Activated CD4-positive, alpha-beta T cell treated with anti-CD3 and anti-CD28 coated beads, Interleukin-2, amount 50 U/mL, for 16 hours (primary cell): ENCODE measurements at places on chromosomes 5 and 9.

DNA sequence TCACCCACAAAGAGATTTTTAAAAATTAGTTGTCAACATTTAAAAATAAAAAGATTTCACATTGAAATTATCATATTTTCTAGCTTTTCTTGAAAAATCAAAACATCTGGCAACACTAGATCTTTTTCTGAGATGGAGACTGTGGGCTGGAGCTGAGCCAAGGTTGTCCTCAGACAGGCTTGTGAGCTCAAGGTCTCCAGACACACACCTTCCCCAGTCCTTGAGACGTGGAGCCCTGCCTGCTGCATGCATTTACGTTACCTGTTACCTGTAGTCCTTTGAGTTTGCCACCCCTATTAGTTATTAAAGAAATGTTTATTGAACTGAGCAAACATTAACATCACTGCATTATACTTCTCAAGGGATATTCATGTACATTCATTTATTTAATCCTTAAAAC is 87.5 kb upstream of the TLE1 start:
- DNase-seq, result no peak

- no peak for DNase-seq
Measured at GRCh38 chr9:108180541-108180940, 675.2 kb downstream of the ACTL7B start.

DNA sequence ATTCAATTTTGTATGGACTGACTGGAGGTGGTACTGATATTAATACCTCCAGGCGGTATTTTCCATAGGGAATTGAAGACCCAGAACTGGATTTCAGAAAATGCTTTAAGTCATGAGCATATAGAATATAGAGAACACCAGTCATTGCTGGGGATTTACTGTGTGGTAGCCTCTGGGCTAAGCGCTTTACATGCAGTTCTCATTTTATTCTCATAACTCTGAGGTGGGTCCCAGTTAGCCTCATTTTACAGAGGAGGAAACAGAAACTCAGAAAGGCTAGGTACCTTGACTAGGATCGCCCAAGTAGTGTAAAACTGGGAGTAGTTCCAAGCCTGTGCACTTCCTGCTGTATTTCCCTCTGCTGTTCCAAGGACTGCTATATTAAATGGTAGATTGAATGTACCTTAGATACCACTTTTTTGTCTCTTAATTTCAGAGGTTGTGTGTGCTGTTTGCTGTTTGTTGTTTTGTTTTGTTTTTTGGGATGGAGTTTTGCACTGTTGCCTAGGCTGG is 13.8 kb downstream of the SLC44A1 start:
- no peak for DNase-seq

DNA sequence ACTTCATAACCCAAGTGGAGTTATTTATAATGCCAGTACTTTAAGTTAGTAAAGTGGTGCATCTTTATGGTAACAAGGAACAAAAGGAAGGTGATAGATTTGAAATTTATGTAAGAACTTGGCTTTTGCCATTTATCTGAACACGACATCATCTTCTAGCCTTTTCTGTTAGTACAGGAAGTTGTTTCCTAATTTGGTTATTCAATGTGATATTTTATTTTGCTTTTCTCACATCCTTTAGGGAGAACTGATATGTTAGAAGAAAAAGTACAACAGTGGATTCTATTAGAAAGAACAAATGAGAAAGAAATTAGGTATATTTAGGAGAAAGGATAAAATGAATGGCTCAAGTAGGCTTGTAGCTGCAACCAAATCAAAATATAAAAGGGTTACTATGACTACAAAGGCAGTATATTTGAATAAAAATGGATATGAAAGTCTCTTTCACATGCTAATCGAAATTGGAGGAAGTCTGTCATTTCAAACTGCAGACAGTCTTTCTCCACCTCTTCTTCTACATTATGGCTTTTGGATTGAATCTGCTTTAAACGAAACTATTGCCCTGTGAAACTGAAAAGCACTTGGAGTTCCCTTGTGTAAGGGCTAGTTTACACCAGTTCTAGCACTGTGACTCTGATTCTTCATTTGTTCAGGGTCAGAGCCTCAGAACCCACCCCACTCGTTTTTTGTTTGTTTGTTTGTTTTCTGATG is 18.5 kb upstream of the SLC24A2 start:
- no peak for DNase-seq

DNA sequence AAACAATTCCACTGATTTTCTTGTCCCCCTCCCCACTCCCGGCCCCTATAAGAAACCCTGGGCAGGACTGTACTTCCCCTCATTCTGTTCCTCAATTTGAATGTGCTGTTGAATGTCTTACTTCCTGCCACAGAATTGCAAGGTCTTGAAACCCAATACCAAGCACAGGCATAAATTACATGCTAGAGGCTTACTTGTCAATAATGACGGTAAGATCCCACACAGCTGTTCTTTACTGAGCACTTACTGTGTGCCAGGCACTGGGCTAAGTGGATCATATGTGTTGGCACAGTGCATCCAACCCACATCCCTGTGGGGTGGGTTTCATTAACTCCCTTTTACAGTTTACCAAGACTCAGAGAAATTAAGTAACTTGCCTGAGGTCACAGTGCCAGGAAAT is 63.4 kb downstream of the MVB12B start:
- no peak for DNase-seq

GRCh38 chr5:167451076-167451475 is 840.4 kb upstream of the WWC1 start:
- DNase-seq, result no peak

DNA sequence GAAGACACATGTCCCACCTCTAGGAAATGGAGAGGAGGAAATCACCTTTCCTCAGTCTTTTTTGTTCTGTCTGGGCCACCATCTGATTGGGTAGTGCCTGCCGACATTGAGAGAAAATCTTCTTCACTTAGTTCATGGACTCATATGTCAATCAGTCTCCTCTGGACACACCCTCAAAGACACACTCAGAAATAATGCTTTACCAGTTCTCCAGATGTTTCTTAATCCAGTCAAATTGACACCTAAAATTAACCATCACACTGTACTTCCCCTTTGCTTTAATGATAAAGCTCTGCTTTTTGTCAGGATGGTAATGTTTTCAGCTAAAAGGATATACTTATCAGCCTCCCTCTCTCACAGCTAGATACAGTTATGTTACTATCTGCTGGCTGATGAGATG is 267.3 kb downstream of the CD180 start:
- DNase-seq, result no peak

GRCh38 chr9:114465906-114466900 is 39.1 kb downstream of the WHRN start:
- DNase-seq, result no peak

DNA sequence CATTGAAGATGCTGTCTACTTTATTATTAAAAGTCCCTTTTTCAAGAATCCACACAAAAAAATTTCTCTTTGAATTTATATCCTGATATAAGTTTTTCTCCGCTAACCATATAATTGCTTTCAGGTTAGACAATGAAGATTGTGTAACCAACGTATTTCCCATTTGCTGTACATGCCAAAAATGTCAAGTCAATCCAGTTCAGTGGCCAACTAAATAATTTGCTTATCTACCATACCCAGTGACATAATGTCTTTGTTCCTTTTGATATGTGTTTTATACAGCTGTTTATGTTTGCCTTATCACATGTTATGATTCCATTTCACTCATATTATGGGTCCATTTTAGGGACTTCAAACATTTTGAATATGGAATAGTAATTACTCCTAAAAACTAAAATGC is 349.9 kb downstream of the EFNA5 start:
- DNase-seq, result no peak

DNA sequence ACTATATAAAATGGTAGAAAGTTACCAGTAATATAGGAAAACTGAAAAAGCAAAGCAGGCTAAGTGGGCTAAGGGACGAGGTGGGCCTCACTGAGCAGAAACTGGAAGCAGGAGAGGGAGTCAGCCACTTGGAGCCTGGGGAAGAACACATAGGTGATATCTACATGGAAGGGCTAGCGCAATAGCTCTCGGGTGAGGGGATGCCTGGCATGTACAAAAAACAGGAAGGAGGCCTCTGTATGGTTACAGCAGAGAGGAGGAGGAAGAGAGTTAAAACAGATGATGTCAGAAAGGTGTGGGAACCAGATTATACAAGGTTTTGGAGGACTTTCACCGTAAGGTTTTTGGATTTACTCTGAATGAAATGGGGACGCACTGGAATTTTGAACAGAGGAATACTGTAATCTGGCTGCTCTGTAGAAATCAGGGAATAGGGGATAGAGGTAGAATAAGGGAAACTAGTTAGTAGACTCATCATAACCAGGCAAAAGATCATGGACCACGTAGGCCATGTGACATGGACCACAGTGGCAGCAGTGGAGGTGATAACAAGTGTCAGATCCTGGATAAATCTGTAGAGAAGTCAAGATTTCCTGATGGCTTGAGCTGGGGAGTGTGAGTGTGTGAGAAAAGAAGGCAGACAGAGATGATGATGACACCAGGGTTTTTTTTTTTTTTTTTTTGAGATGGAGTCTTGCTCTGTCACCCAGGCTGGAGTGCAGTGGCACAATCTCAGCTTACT is 52.5 kb downstream of the FNBP1 start:
- DNase-seq, result no peak

DNA sequence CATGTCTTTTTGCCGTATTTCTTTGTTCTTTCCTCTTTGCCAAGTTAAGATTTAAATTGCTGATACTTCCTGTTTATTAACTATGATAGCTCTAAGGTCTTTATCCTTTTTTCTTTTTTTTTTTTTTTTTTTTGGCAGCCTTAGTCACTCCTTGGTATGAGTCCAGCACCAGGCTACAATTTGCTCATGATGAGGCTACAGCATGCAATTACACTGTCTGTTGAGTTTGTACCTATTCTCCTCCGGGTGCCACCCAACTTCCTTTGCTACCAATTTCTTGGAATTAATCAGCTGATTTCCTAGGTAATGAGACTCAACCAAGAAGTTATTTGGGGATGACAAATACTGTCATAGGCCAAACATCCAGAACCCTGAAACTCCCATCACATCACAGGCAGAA is 25.5 kb downstream of the ACTL7B start:
- DNase-seq, result no peak

- no peak for DNase-seq
Measured at GRCh38 chr5:176490301-176490700, 42.1 kb downstream of the FAF2 start.

DNA sequence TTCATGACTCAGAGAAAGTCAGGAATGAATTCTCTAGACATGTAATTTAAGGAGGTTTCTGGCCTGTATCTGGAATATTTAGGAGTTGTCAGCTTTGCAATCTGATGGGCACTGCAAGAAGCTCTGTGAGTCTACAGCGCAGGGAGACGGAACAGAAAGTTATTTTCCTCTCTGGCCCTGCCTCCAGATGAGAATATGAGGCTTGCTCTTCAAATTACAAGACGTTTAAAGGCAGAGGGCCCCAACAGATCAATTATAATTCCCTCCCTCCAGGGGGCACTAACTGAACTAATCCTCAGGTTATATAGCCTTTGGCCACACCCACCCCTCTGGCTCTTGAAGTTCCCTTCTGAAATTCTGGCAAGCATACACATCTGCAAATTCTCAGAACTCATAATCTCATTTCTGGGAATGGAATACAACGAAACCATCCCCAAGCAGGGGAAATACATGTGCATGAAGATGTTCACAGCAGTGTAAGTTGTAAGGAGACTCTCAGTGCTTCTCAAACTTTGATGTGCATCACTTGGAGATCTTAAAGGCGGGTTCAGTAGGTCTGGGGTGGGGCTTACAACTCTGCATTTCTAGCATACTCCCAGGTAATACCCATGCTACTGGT is 307.6 kb downstream of the CWC27 start:
- peak; percentile 80 for DNase-seq

DNA sequence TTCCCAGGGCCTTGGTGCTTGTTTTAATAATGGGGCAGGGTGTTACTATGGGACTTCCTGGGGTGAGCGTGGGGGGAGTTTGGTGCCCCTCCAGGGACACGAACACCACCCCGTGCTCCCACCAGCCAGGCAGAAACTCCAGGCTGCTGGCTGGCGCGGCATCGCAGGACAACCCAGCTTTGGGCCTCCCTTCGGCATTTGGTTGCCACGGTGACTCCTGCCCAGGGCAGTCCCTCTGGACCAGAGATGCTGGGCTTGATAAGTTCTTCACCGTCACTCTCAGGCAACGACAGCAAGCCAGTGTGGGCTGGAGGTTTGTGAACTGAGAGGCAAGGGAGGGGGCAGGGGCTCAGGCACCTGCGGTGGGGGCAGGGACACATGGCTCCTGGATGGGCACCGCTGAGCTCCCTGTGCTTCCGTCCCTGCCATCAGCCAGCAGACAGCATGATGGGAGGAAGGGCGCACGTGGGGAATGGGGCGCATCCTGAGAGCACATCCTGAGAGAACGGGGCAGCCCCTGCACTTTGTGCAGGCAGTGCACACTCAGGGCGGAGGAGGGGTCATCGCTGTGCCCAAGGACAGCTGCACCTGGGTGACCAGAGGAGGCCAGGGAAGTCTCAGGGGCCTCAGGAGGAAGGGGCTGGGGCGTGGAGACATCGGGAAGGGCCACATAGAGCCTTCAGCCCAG is 116.4 kb downstream of the RXRA start:
- no peak for DNase-seq

DNA sequence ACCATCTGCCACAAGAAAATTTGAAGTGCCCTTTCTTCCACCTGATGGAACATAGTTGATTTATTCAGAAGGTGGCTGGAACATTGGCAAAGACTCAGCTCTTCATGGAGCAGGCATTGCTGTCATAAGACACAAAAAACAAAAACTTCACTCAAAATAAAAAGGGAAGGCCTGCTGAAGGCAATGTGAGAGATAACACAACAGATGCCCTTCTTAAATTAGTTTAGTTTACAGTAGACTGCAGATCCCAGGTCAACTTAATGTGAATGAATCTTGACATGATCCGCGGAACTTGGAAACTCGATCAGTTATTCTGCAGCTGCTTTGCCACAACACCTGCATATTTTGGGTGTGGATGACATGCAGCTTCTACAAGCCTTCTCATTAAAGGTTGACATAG is 159.8 kb upstream of the PLCXD3 start:
- no peak for DNase-seq

- DNase-seq, result no peak
Measured at GRCh38 chr5:114319236-114319635, 42.6 kb upstream of the KCNN2 start.

DNA sequence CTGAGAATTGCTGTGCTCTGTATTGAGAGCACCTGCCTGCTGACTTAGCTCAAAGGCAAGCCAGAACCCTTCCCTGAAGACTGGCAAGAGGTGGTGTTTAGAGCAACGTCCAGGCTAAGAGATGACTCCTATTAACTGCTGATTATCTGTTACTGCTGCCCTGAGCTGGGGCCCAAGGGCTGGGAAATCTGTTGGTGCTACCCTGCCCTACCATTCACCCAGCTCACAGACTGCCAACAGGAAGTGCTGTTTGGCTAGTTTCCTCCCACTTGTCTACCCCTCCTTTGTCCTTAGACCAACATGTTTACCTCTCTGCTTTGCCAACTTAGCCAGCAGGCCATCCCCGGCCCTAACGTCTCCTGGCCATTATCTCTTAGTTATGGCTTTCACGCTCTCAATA is 6.9 kb downstream of the RAB24 start:
- no peak for DNase-seq

GRCh38 chr5:2492476-2492875 is 259.0 kb downstream of the IRX2 start:
- DNase-seq, result no peak

DNA sequence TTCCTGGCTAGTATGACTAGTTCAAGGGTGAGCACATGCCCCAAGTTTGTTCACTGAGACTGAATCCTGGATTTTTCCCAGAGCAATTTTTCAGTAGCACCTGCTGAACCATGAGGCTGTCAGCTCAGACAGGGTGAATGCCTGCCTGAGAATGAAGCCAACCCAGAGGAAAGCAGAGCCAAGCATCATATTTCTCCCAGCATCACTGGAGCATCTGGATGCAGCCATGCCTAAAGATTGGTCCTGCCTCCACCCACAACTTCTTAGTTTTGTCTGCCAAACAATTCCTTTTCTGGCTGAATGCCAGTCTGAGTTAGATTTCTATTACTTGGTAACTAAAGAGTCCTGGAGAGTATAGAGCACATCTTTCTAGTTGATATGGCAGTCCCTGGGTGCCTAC is 343.6 kb downstream of the CSNK1G3 start:
- no peak for DNase-seq
